ENCODE measurements at places on chromosomes 7 and 10. TPM values are rescaled to one million over a fixed set of nuclear protein-coding genes. Genes with fewer than 3 reads are reported as not detected.

GRCh38 chr7:42935861-42936260 lies 3.7 kb downstream of the MRPL32 start:
- no peak for DNase-seq

- DNase-seq = no peak
These were observed 213.8 kb downstream of the TAX1BP1 start for GRCh38 chr7:27953777-27954176.

DNA sequence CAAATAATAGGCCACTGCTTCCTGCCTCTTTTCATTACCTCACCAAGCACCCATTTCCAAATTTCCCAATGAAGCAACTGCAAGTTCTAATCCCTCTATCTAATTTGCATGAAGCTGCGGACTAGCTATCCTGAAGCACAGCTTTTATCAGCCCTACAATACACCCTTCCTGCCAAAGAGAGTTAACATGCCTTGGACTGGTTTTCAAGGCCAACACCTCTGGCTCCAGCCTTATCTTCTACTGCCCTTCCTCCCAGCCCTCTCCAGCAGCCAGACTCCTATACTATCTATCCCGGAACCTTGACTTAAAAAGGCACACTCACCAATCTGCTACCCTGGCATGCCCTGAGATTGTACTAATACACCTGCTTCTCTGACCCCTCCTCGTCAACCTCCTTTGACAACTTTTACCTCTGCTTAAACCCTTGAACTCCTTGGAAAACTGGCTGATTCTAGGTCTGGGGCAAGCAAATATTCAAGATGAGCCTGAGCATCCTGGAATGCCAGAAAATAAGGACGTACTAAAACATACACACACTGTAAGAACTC lies 73.4 kb downstream of the SGMS1 start:
- DNase-seq = no peak

GRCh38 chr7:108234281-108234680 lies 104.1 kb upstream of the LAMB4 start:
- no peak for DNase-seq

DNA sequence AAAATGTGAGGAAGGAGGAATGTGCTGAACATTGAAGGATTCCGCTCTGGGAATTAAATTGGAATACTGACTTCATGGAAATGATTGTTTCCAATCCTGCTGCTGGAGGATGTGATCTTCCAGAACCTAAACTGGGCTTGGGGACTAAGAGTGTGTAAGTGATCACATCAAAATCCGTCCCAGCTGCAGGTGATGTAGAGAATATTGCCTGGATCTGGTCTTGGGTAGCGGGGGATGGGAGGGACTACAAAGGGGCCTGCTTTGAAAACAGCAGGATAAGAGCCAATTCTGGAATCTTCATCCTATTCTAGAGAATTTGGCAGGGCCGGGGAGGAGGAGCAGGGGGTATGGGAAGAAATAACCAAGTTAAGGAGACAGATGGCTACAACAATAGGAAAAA lies 552.2 kb upstream of the FZD8 start:
- DNase-seq = no peak

GRCh38 chr10:89468191-89468965 lies 54.0 kb downstream of the IFIT5 start:
- no peak for DNase-seq

GRCh38 chr7:98483964-98484545 lies 83.2 kb upstream of the BAIAP2L1 start:
- DNase-seq = no peak

- DNase-seq = no peak
These were observed 18.9 kb downstream of the PODXL start for GRCh38 chr7:131537571-131537978.

DNA sequence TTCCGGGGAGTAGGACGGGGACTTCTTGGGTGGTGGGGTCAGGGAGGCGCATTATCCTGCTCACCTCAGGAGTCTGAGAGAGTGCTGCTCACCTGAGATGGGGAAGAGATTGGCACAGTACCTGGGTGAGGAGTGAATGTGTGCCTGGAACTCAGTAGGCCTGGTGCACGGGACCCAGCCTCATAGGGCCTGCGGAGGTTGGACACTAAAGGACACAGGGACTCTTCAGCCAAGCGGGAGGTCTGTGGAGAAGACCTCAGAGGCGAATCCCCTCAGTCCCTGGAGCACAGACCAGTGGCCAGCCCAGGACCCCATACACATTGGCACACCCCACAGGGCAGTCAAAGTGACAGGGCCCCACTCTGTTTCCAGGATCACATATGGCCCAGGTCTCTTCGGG lies 73.2 kb downstream of the OAT start:
- DNase-seq = peak; percentile 16

- no peak for DNase-seq
These were observed 121.1 kb upstream of the RHOBTB1 start for GRCh38 chr10:61065051-61065450.

DNA sequence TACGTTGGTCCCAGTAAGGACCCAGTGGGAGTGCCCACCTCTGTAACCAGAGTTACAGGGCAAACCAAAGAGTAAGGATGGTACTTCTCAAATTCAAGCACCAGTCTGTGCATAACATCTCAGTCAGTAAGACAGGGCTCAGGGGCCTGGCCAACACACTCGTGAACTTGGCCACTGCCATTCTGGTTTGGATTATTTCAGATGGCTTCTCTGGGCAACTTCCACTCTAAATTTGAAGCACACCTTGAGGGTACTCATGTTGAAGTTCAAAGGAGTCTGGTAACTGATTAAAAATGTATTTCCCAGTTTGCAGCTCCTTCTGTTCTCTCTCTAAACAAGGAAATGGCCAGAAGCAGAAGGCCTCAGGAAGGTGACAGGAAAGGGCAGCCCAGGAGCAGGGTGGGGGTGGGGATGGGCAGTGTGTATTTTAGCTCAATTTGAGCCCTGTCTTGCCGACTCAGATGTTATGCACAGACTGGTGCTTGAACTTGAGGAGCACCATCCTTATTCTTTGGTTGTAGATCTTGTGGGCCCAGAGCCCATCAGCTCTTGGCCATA lies 107.3 kb upstream of the GLI3 start:
- no peak for DNase-seq

DNA sequence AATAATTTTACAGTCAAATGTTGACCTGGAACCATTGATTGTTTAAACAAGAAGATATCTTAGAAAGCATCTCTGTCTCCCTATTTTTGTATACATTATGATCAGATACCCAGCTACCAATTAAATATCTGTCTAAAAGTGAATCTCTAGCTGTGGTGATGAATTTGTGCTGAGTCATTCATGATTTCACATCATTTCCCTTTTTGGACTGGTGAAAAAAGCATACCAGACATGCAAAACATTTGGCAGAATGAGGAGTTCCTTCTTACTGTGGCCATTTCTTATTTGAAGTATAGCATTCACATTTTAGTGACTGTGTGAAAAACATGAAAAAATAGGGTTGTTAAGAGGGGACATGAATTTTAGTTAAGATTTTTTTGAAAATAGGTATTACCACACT lies 98.0 kb upstream of the GATA3 start:
- DNase-seq = no peak

The SPDYE5 gene
- total RNA-seq = not detected

The DPP6 gene
- total RNA-seq = 1.1 TPM

The SHH gene
- 4.6 TPM for total RNA-seq

The PIP gene
- total RNA-seq = not detected

The MEOX2 gene
- total RNA-seq = not detected

Measured in H7 (cell line).